ENCODE measurements at places on chromosomes 11 and 22. TPM values are rescaled to one million over a fixed set of nuclear protein-coding genes. Genes with fewer than 3 reads are reported as not detected.

CCDC87 gene
- total RNA-seq = not detected

OR4A16 gene
- total RNA-seq = not detected

CECR2 gene
- 0.20 TPM for total RNA-seq

MS4A13 gene
- not detected for total RNA-seq

C11orf65 gene
- 0.92 TPM for total RNA-seq

OR52E8 gene
- not detected for total RNA-seq

WBP2NL gene
- 20.9 TPM for total RNA-seq

OR6A2 gene
- not detected for total RNA-seq

SCGB1A1 gene
- total RNA-seq = not detected

GNAZ gene
- 12.8 TPM for total RNA-seq

CD3G gene
- total RNA-seq = not detected

ME3 gene
- total RNA-seq = 2.7 TPM

GALNT18 gene
- 25.3 TPM for total RNA-seq

CCDC81 gene
- total RNA-seq = not detected

DNA sequence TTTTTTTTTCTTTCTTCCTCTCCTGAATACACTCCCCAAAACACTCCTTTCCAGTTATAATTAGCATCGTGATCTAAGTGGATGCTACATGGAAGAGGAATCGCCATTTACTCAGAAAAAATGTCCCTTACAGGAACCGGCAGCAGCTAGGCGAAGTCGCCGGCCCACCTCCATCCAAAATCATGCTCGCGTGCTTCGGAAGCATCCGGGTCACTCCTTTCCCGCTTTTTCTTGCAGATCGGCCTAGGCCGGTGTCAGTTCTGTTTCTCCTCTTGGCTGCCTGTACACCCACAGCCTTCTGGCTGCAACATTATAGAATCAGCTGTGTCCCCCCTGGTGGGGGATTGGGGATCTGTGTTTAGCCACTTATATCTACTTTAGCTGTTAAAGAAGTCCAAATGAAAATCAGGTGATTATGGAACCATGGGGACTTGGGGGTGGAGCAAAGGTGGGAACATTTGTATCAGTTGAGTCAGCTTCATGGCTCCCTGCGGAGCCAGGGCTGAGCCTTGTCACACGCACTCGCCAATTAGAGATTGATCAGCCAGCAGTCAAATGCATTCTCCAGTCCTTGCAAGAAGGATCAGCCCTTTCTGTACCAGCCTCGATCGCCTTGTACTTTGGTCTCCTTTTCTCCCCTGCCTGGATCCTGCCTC, 36.3 kb downstream of the ASRGL1 start:
- DNase-seq = no peak

GRCh38 chr11:57473285-57473841, 13.0 kb downstream of the RTN4RL2 start:
- DNase-seq = no peak

- no peak for DNase-seq
Observed at GRCh38 chr22:17096071-17096470, 11.3 kb downstream of the IL17RA start.

DNA sequence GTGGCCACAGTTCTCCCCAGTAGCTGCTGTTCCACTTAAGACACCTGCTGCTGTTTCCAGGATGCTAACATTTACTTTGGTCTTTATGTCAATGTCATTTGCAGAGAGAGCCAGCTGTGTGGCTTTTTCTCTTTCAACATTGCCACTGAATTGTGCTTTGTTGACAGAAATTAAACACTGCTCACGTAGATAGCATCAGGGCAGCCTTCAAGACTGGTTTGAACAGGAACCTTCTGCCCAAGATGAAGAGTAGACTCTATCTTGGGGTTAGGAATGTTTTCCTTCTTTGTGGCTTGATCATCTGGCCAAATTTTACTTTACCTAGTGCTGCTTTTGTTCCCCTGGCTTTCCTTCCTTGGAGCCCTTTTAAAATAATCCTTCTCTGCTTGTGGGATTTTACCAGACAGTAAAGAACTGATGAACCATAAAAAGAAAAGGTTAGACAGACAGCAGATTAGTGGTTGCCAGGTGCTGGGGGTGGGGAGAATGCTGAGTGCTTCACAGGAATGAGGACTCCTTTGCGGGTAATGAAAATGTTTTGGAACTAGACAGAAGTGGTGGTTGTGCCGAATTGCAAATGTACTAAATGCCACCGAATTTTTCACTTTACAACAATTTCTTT, 22.7 kb upstream of the XBP1 start:
- no peak for DNase-seq

- no peak for DNase-seq
Observed at GRCh38 chr11:129905402-129905801, 10.0 kb upstream of the NFRKB start.

GRCh38 chr22:46964773-46965550, 202.5 kb downstream of the TBC1D22A start:
- DNase-seq = no peak

GRCh38 chr22:26949193-26949592, 291.8 kb downstream of the MIAT start:
- DNase-seq = peak; percentile 6

DNA sequence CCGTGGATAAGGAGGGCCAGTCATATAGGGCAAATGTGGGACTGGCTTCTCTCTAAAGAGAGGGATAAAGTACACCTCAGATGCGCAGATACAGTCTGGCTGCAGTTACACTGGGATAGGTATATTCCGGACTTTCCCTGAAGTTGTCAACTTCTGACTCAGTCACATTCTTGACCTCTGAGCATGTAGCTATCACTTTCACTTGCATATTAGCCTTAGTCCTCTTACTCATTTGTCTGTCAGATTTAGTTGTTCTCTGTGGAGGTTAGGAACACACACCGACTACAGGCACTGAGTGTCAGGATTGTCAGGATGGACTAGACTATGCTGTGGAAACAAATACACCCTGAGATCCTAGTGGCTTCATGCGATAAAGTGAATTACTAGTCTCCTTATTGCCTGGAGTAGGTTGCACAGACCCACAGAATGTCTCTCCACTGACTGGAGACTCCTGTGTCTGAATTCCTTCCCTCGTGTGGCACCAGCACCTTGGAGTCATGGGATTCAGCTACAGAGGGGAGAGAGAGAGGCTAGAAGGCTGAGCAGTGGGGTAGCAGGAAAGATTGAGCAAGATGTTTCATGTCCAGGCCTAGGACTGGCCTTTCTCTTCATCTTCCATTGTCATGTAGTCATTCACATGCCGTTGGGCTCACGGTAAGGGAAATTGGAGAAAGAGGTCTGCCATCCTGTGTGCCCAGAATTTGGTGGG, 654.3 kb downstream of the NTM start:
- peak; percentile 44 for DNase-seq

DNA sequence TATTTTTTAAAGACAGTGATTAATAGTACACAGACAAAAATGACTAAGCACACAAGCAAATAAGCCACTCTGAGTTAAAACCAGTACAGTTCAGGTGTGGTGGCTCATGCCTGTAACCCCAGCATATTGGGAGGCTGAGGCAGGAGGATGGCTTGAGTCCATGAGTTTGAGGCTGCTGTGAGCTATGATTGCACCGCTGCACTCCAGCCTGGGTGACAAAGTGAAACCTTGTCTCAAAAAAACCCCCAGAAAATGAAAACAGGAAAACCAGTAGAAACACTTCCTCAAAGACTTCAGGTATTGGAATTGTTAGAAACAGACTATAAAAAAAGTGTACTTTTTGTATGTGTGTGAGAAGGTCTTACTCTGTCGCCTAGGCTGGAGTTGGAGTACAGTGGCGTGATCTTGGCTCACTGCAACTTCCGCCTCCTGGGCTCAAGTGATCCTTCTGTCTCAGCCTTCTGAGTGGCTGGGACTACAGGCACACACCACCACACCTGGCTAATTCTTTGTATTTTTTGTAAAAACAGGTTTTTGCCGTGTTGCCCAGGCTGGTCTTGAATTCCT, 33.0 kb downstream of the PPP6R2 start:
- no peak for DNase-seq

GRCh38 chr11:130441719-130442118, 6.7 kb upstream of the ADAMTS15 start:
- no peak for DNase-seq

DNA sequence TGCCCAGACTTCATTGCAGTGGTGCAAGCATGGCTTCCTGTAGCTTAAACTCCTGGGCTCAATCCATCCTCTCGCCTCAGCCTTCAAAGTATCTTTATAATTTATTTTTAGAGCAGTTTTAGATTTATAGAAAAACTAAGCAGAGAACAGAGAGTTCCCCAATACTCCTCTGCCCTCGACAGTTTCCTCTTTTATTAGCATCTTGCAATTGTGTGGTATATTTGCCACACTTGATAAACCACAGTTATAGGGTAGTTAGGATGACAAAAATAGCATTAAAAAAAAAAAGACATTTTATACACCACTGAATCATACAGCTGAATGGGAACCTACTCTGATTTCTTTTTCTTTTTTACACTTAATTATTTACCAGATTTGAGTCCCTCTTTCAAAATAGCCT, 31.2 kb downstream of the MS4A2 start:
- DNase-seq = no peak

DNA sequence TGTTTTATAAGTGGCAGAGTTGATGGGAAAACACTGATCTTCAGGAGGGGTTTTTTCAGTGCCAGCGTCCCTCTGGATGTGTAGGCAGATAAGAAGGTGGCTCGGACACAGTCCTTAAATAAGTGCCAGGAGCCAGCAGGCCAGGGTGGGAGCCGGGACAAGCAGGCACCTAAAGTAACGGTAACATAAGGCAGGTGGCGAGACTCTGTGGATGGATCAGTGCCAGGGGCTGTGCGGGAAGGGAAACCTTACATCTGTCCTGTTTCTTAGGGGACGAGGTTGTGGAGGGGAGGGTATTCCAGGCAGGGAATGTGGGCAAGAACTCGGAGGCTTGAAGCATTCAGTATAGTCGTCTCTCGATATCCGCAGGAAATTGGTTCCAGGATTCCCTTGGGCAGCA, 15.9 kb downstream of the BCR start:
- no peak for DNase-seq

DNA sequence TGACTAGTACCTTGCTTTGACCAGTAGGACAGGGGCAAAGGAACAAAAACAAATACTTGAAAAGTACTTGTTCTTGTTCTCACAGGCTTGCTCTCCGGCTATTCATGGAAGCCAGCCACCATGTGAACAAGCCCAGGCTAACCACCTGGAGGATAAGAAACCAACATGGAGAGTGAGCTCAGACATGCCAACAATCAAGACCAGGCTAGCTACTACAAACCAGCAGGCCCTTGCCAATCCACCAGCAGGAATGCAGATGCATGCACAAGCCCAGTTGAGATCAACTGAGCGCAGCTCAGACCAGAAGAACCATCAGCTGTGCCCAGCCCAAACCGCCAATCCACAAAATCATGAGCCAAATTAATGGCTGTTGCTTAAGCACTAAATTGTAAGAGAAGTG, 180.1 kb upstream of the ISX start:
- no peak for DNase-seq

GRCh38 chr11:94639901-94640721, 72.9 kb downstream of the PIWIL4 start:
- no peak for DNase-seq

DNA sequence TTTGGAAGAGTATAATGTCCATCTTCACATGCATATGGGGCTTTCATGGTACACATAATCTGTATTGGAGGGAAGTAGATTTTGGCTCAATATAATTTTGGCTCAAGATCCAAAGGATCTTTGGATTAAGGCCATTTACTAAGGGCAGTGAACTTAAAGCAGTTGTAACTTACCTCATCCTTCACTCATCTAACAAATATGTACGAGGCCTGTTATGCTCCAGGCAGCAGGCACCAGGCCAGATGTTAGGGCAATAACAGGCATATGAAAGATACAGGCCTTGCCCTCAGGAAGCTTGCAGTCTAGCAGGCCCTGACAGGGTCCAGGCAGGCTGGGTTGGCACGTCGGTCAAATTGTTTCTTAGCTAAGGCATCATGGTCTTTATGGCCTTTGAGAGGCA, 44.6 kb downstream of the LIF start:
- DNase-seq = peak; percentile 85

DNA sequence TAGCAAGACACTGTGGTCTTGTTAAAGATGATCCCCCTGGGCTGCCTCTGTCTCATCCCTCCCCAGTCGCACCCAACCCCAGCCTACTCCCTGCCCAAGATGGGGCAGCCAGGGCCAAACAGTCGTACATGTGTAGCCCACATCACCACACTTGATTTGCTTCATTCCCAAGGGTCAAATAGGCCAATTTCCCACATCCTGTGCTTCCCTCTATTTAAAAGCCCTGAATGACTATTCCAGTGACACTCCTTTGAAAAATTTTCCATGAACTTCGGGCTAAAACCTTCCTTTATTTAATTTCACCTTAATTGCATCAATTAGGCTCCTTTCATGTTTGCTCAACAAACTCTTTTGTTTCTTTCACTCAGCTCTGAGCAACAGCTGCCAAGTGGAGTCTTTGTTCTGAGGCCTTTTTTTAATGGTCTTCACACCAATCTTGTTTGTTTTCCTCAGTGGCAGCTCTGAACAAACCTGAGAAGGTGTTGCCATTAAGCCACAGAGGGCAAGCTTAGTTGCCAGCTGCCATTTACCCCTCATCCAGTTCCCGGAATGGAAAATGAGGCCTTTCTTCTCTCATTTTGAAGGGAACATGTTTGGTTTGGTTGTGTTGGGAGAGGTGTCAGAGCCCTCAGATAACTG, 126.9 kb downstream of the APIP start:
- no peak for DNase-seq

DNA sequence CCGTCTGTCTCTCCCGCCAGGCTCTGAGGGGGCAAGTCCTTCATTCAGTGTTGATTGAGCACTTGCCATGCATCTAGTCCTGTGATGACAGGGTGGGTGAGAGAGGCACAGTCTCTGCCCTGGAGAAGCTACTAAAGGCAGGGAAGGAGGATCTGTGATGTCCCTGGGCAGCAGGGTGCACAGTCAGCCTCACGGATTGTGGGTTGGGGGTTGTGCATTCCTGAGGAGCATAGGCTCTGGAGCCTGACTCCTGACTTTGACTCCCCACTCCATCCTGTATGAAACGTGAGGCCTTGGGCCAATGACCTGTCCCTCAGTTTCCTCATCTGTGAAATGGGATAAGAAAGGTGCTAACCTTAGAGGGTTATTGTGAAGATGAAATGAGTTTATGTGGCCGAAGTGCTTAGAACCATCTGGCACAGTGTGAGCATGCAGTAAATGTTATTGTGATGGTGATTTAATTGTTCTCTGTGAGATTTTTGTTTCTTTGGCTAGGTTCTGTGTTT, 4.7 kb downstream of the SLC22A8 start:
- no peak for DNase-seq

GRCh38 chr11:1759851-1760220, 3.9 kb downstream of the CTSD start:
- DNase-seq = no peak

All from MG63 (cell line).